Fibroblast of villous mesenchyme (primary cell): ENCODE measurements at places on chromosomes 2 and 18.

- no peak for DNase-seq
Measured at GRCh38 chr2:120747706-120748105, 12.0 kb downstream of the GLI2 start.

GRCh38 chr2:70116936-70117552 is 29.8 kb downstream of the PCBP1 start:
- no peak for DNase-seq

DNA sequence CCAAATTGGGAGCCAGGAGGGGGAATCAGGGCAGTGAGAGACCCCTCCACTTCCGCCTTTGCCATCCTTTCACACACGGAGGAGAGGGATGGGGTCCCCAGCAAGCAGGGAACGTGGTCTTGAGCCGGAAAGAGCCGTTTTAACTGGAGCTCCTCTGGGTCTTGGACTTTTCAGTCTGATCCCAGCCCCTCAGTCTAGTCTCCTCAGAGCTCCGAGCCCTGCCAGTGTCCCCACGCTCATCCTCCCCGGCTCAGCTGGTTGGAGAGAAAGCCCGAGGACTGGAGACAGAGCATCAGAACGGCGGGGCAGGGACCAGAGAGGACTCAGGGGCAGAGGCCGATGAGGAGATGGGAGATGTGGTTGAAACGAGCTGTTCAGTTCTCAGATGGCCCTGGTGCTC is 26.1 kb upstream of the OTOF start:
- no peak for DNase-seq

DNA sequence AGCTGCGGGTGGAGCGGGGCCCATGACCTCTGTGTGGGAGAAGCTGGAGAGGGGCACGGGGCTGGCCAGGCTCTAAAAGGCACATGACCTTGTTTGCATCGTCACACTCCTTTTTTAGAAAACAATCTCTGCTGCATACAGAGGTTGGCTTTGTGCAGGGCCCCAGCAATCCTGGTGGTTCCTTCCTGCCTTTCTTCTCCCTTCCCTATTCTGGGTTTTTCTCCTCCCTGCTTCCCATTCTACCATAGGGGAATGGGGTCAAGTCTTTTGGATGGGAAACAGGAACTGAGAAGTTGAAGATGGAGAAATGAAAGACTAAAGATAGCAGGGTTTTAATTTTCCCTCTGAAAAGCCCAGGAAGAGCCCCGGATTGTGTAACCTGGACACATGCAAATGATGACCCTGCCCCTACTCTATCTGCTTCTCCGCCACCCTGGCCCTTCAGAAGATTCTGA is 53.9 kb downstream of the ASAP2 start:
- no peak for DNase-seq

DNA sequence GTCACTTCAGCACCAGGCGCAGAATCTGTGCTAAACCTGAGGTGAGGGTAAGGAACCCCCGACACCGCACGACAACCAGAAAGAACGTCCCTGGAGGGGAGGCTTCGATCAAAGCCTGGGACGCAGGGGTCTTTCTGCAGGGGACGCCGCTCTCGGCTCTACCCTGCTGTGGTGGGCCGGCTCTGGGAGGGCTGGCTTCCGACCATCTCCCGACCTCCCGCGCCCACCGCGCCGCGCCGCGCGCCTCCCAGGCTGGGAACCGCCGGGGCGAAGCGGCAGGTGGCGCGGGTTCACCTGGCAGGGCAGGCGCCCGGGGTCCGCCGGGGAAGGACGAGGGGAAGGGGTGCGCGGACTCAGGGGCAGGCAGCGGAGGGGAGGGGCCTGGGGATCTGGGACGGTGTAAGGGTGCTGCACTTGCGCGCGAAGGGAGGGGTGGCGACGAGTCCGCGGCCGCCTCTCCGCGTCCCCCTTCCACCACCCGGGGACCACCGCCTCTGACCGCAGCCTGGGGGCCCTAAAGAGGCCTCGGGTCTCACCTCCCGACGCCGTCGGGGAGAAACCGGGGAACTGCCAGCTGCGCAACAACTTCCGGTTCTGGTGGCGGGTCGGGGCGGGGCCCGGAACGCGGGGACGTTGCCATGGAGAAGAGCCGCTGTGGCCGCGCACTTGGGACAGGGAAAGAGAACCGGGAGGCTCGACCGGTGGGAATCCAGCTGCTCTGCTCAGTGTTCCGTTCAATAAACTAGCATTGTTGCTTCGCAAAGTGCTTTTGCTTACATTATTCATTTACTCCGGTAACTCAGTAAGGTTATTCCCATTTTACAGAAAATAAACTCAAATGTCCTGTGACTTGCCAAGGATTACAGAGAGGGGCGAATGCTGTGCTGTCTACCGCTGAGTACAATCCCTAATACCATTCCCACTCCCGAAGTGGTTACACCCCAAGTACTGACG is at the start of gene ZNF396:
Gene ZNF396 (minus strand): TSS at position 596 of the 954 bp plus-strand sequence. CDS start 3,045 bp downstream, outside the sequence.
- DNase-seq: peak; percentile 55

DNA sequence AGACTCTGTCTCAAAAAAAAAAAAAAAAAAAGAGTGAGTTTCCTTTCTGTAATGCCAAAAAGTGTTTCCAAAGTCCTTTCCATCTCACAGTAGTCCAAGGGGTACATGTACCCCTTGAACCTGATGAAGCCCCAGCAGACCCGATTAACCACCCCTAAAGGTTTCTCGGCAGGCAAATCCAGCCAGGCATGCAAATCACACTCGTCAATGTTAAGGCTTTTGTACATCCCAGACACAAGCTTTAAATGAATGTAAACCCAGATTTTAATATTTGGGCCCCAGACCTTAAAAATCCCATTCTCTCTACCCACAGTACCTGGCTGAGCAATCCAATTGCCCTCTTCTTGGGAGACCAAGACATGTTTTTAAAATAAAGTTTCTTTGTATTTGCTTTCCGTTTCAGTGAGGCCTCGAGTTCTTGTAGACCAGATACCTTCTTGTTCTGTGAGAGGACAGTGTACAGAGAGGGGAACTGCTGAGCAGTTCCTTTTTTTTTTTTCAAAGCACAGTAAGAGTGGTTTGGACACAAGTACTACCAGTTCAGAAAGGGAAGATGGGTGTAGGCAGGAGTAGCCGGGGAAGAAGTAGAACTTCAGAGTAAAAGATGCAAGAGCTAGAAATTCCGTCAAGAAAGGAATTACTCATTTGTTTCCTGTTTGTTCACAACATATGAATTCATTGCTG is at the start of gene NLRC4:
Gene NLRC4 (minus strand): TSS at position 465 of the 684 bp plus-strand sequence. CDS start 8,111 bp downstream, outside the sequence.
- DNase-seq: no peak
